ENCODE measurements at places on chromosomes 16 and 17. TPM values are rescaled to one million over a fixed set of nuclear protein-coding genes. Genes with fewer than 3 reads are reported as not detected.

The RAB37 gene
- 5.1 TPM for total RNA-seq

The TAT gene
- 2.5 TPM for total RNA-seq

The DNAH2 gene
- total RNA-seq: 0.95 TPM

The GRAP gene
- 7.8 TPM for total RNA-seq

The CLEC3A gene
- total RNA-seq: 3.5 TPM

The ATP2C2 gene
- total RNA-seq: 62.8 TPM

The KRT33A gene
- total RNA-seq: not detected

The TMEM88 gene
- 5.8 TPM for total RNA-seq

The HS3ST3A1 gene
- total RNA-seq: 0.49 TPM

The KRTAP4-8 gene
- total RNA-seq: not detected

The NPIPB9 gene
- total RNA-seq: not detected

The PLA2G10 gene
- total RNA-seq: 7.0 TPM

The LRRC37A gene
- 2.6 TPM for total RNA-seq

Data from mucosa of gallbladder (tissue), 1 donor.